ENCODE measurements at places on chromosomes 3 and 15.

DNA sequence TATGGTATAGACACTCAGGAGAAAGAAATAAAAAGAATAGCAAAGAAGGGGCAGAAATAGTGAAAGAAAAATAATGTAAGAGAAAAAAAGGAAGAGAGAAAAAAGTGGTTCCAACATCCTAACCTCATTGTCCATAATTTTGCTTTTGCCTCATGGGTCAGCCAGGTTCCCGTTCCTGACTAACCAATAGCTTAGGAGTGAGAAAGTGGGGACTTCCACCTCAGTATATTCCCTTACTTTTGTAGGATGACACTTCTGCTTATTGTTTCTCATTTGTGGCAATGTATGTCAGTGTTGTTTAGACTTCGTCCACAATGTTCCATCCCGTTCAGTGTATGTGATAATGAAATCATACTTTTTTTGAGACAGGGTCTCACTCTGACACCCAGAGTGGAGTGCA, 9.3 kb upstream of the SLC12A8 start:
- DNase-seq = no peak

GRCh38 chr15:101004986-101005747, 86.0 kb downstream of the LRRK1 start:
- DNase-seq = no peak

DNA sequence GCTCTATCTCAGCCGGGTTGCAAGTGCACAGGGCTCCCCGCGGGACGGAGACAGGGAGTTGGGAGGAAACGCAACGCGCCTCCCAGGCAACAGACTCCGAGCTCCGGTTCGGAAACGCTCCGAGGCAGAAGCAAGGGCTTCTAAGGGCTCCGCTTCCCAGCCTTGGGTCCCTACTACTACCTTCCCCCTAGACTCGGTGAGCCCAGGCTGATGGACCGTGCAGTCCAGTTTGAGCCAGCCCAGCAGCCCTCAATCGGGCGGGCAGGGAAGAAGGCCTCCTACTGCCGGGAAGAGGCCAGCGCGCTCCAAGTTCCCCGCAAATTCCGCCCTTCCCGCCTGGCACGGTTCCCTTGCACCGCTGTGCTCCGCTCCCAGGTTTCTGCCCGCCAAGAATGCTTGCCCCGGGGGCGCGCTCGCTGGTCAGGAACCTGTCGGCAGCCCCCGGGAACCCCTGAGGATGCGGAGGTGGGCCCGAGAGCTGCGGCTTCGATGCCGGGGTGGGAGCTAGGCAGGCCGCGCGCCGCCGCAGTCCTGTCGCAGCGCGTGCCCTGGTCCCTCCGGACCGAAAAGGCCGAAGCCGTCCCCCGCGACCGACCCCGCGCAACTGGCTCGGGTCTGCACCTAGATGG, 728 bp downstream of the TRANK1 start:
- DNase-seq = peak; percentile 24

DNA sequence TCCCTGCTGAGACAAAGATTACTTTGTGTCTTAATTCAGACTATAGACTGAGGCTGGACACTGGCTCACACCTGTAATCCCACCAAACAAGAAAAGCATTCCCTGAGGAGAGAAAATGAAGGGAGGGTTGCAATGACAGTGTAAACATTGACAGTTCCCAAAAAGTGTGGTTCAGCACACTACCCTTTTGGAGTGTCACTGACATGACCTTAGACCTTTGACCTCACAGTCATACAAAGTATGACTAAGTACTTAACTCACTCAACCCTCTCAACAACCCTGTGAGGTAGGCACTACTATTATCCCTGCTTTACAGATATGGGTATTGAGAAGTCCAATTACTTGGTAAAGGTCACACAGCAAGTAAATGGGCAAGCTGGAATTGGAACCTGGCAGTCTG, 341.7 kb downstream of the LRRC3B start:
- no peak for DNase-seq

DNA sequence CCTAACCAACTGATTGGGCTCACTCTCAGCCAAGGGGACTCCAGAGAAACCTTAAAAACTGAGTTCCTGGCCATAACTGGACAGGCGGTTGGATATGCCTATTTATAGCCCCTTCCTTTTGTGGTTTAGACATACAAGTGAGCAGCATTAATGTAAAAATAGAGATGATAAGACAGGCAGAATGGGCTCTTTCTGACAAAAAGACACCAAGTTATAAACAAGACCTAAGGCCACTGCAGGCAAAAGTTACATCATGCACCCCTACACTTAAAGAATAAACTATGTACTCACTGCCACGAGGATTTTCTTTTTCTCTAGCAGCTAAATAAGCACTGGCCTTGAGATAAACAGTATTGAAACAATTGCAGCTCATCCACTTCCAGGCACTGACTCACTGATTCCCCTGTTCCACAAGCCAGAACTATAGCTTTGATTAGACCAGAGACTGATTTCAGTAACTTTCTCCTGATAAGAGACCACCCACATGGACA, 30.1 kb downstream of the SUCNR1 start:
- DNase-seq = no peak

DNA sequence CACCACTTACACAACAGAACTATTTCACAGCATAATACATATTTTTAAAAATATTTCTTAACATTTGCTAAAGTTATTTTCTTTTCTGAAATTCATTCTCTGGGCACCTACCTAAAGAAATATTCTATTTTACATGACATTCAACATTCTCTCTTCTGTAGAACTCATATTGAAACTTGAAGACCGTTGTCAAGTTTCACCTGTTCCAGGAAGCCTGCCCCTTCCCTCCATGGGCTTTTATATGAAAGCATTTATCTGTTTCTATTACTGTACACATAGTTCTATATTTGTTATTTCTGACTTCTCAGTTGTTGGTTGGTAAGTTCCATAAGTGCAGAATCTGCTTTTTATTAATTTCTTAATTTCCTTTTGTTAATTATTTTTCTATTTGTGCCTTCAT, 204.3 kb upstream of the ALCAM start:
- no peak for DNase-seq

GRCh38 chr3:29282427-29283230, 1.8 kb downstream of the RBMS3 start:
- no peak for DNase-seq

GRCh38 chr3:169052465-169053302, 610.8 kb downstream of the MECOM start:
- no peak for DNase-seq

- peak; percentile 89 for DNase-seq
These were observed 35.4 kb downstream of the EHD4 start for GRCh38 chr15:41936649-41937567.

- DNase-seq = no peak
These were observed 23.2 kb downstream of the HHLA2 start for GRCh38 chr3:108319428-108320082.
